ENCODE measurements at places on chromosomes 7 and 10.
A peak's percentile ranks its signal among the peaks of the same experiment; 100 is the strongest.

DNA sequence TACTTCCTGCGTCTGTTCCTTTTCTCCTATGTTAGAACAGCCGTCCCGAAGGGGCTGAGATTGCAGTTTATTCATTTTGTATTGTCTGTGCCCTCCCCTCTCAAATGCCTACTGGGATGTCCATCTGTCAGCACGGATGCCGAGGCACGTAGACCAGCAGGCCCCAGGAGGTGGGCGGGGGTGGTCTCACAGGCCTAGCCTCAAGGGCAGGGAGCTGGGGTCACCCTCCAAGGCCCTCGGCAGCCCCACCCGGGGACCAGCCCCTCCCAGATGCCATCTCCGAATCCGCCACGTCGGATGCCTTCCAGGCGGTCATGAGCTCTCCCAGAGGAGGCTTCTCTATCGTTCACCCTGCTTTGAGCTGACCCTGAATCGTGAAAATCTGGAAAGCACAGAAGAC, 59.7 kb downstream of the ELFN1 start:
- DNase-seq, result no peak

- no peak for DNase-seq
Measured at GRCh38 chr10:132326344-132326889, 5.6 kb upstream of the LRRC27 start.

DNA sequence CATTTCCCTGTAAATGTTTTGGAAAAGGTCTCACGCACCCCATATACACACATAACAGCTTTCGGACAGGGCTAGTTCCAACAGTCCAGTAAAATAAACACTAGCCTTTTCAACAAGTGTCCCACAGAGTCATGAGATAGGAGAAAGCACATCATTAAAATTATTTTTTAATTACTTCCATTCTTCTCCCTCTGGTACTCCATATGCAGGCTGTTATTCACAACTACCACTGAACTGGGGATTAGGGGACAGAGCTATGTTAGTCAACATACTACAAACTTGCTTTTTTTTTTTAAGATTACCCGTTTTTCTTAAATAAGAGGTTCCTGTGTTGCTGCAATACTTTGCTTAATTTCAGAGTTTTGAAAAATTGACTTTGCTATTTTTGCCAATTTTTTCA, 576.6 kb upstream of the KCND2 start:
- no peak for DNase-seq

GRCh38 chr7:68994841-68995240, 603.4 kb upstream of the AUTS2 start:
- no peak for DNase-seq

- no peak for DNase-seq
Measured at GRCh38 chr7:140245611-140246105, 68.9 kb upstream of the KDM7A start.

- DNase-seq, result no peak
Measured at GRCh38 chr7:52682993-52683392, 352.4 kb upstream of the POM121L12 start.

DNA sequence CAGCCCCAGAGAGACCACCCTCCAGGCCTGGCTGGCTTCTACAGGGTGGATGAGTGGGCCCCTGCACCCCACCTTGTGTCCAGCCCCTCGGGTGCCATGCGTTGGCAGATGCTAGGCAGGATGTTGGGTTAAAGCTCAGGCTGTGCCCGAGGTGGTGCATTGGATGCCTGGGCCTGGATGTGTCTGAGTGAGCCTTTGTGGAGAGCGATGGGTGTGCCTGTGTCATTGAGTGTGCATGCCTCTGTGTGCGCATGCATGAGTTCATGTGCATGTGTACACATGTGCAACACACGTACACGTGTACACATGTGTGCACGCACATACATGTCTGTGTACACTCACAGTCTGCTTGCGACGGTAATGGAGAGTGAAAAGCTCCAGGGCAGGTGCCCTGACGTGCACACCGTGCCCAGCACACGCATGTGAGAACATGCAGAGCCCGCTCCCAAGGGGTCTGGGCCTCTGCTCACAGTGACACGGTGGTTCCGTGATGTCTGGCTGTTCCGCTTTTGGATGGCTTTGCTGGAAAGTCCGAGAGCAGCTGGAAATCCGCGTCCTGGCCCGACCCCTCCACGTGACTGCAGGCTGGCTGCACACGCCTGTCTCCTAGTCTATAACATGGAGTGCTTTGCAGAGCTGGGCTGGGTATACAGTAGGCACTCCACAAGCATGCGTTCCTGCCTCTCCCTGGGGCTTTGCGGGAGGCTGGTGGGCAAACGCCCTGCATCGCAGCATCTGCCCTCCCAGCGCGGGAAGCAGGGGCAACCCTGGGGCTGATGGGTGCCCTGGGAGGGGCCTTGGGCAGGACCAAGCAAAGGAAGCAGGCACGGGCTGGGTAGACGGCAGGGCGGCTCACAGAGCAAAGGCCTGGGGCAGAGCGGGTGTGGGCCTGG, 36.9 kb downstream of the ELFN1 start:
- no peak for DNase-seq

- no peak for DNase-seq
Measured at GRCh38 chr7:69696686-69697685, 98.7 kb downstream of the AUTS2 start.

GRCh38 chr7:1531263-1531978, 919 bp downstream of the MAFK start:
- peak; percentile 56 for DNase-seq

- DNase-seq, result no peak
Measured at GRCh38 chr7:156423876-156424275, 216.7 kb upstream of the RNF32 start.

- no peak for DNase-seq
Measured at GRCh38 chr10:33715303-33715975, 381.0 kb upstream of the NRP1 start.

DNA sequence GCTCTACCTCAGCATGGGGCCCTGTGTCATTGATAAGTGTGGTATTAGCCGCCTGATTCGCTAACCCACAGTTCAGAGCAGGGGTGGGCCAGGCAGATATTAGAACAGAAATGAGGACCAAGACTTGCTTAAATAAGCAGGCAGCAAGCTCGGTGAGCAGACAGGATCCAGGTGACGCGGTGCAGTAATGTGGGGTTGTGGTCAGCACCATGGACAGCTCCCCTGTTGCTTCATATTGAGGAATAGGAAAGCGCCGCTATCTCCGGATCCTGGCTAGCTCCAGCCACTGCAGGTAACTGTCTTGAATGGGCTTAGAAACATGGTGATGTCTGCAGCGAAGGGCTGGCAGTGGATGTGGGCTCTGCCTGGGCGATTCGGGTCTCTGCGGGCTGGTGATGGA, 51.3 kb upstream of the GPR26 start:
- peak; percentile 67 for DNase-seq

- no peak for DNase-seq
Measured at GRCh38 chr7:94676431-94676830, 20.5 kb upstream of the SGCE start.

GRCh38 chr7:82572195-82572880, 128.8 kb upstream of the CACNA2D1 start:
- peak; percentile 92 for DNase-seq

DNA sequence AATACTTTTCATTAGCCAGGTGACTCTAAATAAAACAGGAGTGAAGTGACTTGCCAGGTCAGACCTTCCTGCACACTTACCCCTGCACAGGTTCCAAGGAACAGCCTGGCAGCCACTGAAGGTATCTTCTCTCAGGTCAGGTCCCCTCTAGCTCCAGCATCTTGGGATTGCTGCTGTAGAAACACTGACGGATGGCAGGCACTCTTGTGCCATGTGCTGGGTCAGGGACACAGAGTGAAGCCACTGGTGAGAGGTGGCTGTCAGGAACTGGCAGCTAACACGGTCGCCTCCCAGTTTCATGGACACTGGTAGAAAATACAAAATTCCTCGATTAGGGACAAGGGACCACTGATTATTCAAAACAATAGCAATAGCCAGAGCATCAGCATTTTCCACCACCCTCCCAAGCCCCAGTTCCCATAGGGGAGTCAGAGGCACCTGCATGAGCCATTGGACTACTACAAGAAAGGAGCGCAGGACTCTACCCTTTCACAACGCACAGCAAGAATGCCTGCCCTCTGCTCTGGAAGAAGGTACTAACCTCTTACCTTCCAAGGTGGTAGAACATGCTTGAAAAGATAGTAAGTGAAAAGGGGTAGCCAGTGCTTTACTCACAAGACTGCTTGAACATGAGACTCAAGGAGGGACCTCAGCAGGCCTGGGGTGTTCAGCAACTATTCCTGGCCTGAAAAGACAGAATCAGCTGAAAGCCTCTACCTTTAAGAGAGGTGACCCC, 5.1 kb upstream of the MYO1G start:
- no peak for DNase-seq

Measured in ACHN (cell line).